Neuronal stem cell (in vitro differentiated cells): ENCODE measurements at places on chromosomes 12 and 14.
A peak's percentile ranks its signal among the peaks of the same experiment; 100 is the strongest.

- no peak for DNase-seq
Observed at GRCh38 chr12:79841248-79841877, 93.5 kb downstream of the PPP1R12A start.

DNA sequence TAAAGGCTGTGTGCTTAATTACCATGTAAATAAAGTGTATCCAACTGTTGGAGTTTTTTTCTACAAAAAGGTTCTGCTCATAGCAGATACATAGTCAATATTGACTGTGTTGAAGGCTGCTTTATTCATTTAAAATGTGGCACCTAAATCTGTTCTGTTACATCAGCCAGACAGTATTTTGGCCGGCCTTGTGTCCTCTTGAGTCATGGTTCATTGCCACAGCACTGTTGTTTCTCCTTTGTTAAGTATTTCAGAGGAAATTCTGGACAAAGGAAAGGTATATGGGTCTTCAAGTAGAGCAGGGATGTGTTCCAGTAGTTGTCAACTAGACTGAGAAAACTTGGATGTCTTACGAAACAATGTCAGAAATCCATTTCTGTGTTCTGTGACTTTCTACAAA, 95.5 kb downstream of the SLC38A6 start:
- no peak for DNase-seq

- no peak for DNase-seq
Observed at GRCh38 chr14:67396381-67396970, 15.5 kb downstream of the PLEK2 start.

DNA sequence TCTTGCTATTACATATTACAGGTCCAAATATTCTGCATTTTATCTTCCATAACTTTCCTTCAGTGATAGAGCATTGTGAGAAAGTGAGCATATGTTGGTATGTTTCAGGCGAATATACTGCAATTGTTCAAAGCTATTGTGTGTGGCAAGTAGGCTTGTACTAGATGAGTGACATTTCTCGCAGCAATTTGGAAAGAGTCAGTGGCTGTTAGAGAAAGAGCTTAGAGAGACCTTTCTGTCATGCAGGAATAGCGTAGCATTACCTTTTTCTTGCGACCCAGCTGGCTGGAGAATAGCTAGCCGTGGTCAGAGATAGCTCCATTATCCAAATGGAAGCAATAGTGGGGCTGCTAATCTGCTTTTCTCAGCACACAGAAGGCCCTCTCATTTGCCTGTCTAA, 678.5 kb upstream of the FOXG1 start:
- DNase-seq, result peak; percentile 12

GRCh38 chr12:59834659-59835474, 239.0 kb downstream of the SLC16A7 start:
- no peak for DNase-seq

- DNase-seq, result no peak
Observed at GRCh38 chr14:41482861-41483260, 123.8 kb upstream of the LRFN5 start.

DNA sequence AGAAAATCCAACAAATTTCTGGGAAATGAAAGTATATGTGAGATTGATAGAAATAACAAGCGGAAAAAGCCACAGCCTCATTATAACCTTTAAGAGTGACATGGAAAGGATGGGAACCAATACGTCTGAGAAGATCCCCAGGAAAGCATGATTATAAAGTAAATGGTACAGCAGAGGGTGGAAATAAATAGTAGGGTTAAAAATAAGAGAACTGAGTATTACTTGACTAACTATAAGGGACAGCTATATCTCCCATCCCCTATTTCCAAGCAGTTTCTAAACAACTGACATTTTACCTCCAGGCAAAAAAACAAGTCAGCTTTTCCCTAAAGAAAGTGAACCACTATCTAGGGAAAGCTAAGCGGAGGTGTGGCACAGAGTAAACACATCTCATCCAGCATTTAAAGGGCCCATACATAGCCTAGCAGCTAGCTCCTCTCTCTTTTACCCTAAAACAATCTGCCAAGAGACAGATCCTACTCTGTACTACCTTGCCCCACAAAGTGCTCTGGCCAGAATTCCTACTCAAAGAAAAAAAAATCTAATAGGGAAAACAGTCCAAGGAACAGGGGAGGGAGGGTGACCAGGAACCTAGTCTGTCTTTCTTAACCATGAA, 11.2 kb downstream of the OSBPL8 start:
- no peak for DNase-seq

GRCh38 chr12:32854097-32854496, 42.5 kb downstream of the PKP2 start:
- DNase-seq, result no peak

- DNase-seq, result peak; percentile 3
Observed at GRCh38 chr12:109153821-109154441, 37.5 kb downstream of the ACACB start.

- DNase-seq, result peak; percentile 39
Observed at GRCh38 chr14:21987937-21988336, 314.3 kb upstream of the OR4E1 start.

DNA sequence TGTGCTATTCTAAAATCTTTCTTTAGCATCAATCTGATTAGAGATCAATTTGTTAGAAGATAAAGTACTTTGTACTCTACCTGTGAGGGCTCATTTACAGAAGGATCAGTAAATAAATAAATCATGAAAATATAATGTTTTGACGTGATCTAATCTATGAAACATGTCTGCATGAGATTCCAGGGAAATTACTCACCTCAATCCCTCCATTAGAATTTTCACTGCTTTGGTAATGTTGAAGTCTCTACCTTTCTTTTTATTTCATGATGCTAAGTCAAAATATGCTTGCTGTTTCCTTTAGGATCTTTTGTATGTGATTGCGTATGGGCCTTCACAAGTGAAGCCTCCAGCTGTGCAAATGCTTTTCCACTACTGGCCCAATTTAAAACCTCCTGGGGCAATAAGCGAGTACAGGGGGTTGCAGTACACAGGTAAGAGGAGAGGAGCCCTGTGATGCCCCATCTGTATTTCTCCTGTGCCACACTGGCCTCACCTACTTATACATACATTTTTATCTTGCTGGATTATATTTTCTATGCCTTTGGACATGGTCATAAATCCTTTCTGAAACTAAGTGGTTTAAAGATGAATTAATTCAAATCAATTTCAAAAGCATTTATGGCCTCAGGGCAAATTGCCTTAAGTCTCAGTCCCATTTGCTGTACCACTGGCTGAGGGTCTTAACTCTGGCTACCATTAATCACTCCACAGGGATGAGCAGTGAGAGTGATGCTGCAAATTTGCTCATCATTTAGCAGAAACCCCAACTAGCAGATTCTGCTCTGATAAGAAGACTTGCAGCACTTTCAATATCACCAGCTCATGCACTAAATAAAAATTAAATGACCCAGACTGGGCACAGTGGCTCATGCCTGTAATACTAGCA, 66.4 kb downstream of the UNC79 start:
- no peak for DNase-seq

DNA sequence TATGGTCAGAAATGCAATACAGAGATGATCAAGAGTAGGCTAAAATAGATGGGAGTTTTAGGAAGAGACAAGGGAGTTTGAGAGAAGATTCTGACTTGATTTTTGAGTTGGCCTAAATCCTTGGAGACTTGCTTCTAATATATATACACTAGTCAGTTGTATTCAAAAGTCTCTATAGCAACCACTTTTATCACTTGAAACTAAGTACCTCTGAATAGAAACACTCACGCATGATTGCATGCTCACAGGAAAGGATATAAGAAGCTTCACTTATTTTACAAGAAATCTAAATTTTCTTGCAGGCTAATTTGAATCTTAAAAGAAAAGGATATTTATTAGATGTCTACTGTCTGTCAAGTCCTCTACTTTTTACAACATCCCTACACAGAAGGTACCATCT, 316.8 kb downstream of the SNAPC1 start:
- no peak for DNase-seq

DNA sequence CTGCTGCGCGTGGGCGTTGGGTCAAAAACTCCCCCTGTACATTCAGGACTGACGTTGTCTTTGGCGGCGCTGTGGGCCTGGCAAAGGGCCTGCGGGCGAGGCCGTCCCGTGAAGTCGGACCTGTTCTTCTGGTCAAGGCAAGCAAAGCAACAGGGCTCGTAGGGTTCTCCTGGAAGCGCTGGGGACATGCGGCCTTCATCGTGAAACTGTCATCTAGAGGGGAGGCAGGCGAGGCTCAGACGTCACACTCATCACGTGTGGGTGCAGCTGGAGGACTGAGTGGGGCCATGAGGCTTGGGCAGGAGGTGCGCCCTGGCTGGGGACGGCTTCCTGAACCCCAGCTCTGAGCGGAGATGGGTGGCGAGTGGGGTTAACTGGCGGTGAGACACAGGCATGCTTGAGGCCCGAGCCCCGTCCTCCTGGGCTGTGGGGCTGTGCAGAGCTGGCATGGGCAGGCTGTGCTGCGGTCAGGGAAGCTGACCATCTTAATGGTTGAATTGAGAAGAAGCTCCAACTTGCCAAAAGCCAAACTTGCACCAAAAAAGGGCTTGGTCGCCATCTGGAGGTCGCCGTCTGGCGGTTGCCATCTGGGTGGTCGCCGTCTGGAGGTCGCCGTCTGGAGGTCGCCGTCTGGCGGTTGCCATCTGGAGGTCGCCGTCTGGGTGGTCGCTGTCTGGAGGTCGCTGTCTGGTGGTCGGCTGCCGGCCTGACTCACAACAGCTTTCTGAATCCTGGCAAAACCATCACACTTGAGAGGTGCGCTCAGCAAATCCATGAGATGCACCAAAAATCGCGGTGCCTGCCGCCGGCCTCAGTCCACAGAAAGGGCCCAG, 66.2 kb downstream of the NOC4L start:
- no peak for DNase-seq

- DNase-seq, result peak; percentile 76
Observed at GRCh38 chr14:22887260-22887989, 4.4 kb downstream of the REM2 start.

GRCh38 chr12:80713419-80713818, 3.3 kb upstream of the MYF5 start:
- DNase-seq, result no peak
